ENCODE measurements at places on chromosomes 2 and 18. TPM values are rescaled to one million over a fixed set of nuclear protein-coding genes. Genes with fewer than 3 reads are reported as not detected.
A peak's percentile ranks its signal among the peaks of the same experiment; 100 is the strongest.

DNA sequence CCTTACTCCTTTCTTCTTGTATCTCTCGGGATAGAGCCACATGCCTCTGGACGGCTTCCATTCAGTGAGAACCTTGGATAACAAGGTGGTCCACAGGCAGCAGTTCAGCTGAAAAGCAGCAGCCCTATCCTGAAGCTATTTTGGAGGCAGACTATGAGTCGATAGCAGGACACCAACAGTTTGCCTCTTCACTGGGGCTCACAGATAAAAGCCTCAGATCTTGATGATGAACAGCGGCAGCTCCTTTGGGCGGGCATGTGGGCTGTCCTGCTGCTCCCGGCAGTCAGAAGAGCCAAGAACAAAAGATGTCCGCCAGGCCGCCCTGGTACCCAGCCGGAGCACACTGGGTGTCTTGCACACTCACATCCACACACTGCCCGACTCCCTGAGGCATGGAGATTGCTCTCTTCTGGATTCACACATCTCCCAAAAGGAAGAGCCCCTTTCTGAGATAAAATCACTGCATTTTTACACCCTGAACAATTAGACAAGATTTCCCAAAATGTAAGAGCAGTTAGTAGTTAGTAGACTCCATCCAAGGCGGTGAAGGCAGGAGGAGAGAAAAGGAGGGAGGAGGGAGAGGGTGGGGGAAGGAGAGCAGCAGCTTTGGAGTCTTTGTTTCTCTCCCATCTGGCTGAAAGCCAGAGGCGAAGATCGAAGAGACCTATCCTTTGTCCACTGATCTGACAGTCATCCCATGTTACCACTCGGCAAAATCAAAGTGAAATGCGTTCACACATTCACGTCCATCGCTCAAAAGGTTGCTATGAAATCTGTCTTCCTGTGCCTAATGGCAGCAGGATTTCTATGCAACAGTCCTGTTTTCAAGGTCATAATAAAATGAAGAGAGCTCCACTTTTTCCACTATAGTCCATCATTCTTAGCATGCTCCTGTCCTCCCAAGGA, 90.1 kb upstream of the KLF7 start:
- no peaks in the 10 kb centered on the region for H3K27me3 ChIP-seq
- no peak for DNase-seq
- no peak overlapping the region for H3K4me3 ChIP-seq
- no peaks in the 10 kb centered on the region for H3K36me3 ChIP-seq
- peaks cover 60% of the 10 kb centered on the region for H3K4me1 ChIP-seq
- H3K27ac ChIP-seq: no peak overlapping the region

- no peaks in the 10 kb centered on the region for H3K36me3 ChIP-seq
- H3K4me3 ChIP-seq: no peak overlapping the region
- peaks cover 7% of the 10 kb centered on the region for H3K4me1 ChIP-seq
Observed at GRCh38 chr2:226701052-226701451, 98.6 kb downstream of the IRS1 start.

DNA sequence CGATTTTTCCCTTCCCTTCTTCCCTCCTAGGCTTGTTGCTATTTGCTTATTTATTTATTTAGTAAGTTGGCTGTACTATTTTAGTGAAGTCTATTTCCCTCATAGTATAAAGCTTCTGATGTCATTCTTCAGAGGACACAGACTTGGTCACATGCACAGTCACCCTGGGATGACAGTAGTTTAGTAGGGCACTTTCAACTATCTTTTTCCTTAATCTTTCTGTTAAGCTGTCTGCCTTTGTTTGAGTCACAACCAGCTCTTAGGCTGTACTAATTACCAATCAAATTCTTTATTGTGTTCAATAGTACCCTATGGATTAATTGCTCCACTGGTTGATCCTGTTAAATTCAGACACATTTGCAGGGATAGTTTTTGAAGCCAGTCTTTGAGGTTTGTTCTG, 26.9 kb upstream of the RAB31 start:
- H3K4me1 ChIP-seq: peaks cover 32% of the 10 kb centered on the region
- DNase-seq: no peak
- H3K36me3 ChIP-seq: no peaks in the 10 kb centered on the region
- H3K27me3 ChIP-seq: no peaks in the 10 kb centered on the region
- H3K4me3 ChIP-seq: no peak overlapping the region

GRCh38 chr2:21317131-21317530, 193.4 kb downstream of the TDRD15 start:
- no peak overlapping the region for H3K27ac ChIP-seq
- no peaks in the 10 kb centered on the region for H3K4me1 ChIP-seq
- H3K27me3 ChIP-seq: no peaks in the 10 kb centered on the region
- no peaks in the 10 kb centered on the region for H3K36me3 ChIP-seq
- peak; percentile 6 for DNase-seq

DNA sequence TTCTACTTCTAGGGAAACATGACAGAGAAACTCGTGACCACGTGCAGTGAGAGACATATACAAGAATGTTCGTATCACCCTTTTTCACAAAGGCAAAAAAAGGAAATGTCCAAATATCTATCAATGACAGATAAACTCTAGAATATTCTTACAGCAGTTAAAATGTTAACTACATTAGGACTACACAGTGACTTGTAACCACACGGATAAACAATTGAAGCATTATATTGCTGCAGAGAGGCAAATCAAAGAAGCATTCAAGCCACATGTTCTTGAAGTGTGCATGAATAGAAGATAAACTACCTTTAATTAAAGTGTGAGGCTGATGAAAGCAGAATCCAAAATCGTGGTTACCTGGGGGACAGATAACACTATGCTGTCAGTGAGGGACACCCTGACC, 935.3 kb upstream of the KLHL29 start:
- H3K4me1 ChIP-seq: no peaks in the 10 kb centered on the region
- H3K27ac ChIP-seq: no peak overlapping the region
- no peaks in the 10 kb centered on the region for H3K36me3 ChIP-seq
- no peaks in the 10 kb centered on the region for H3K27me3 ChIP-seq
- H3K4me3 ChIP-seq: no peak overlapping the region
- no peak for DNase-seq

DNA sequence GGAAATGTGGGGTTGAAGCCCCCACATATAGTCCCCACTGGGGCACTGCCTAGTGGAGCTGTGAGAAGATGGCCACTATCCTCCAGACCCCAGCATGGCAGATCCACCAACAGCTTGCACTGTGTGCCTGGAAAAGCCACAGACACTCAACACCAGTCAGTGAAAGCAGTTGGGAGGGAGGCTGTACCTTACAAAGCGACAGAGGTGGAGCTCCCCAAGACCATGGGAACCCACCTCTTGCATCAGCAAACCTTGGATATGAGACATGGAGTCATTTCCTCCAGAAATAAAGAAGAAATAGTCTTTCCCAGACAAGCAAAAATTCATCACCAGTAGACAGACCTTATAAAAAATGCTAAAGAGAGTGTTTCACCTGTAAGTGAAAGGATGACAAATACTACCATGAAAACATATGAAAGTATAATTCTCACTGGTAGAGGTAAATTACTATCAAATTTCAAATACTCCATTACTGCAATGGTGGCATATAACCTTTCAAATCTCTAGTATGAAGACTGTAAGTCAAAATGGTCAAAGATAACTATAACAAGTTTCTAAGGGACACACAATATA, 152.6 kb upstream of the EPHA4 start:
- DNase-seq: no peak
- no peaks in the 10 kb centered on the region for H3K27me3 ChIP-seq
- no peaks in the 10 kb centered on the region for H3K4me1 ChIP-seq

- DNase-seq: no peak
- H3K4me3 ChIP-seq: no peak overlapping the region
- peaks cover 35% of the 10 kb centered on the region for H3K36me3 ChIP-seq
- H3K27me3 ChIP-seq: no peaks in the 10 kb centered on the region
- H3K27ac ChIP-seq: peak overlapping the region; percentile 25
Observed at GRCh38 chr2:9403924-9404323, 19.4 kb downstream of the ITGB1BP1 start.

GRCh38 chr18:55334875-55335274, 253.1 kb downstream of the TCF4 start:
- no peak for DNase-seq
- H3K27me3 ChIP-seq: no peaks in the 10 kb centered on the region
- no peaks in the 10 kb centered on the region for H3K36me3 ChIP-seq
- no peak overlapping the region for H3K4me3 ChIP-seq
- no peak overlapping the region for H3K27ac ChIP-seq

GRCh38 chr18:55744206-55744605, 156.2 kb upstream of the TCF4 start:
- no peaks in the 10 kb centered on the region for H3K36me3 ChIP-seq
- H3K27ac ChIP-seq: no peak overlapping the region
- no peak overlapping the region for H3K4me3 ChIP-seq
- no peaks in the 10 kb centered on the region for H3K4me1 ChIP-seq
- H3K27me3 ChIP-seq: no peaks in the 10 kb centered on the region
- DNase-seq: no peak

GRCh38 chr2:15745907-15746702, 154.4 kb downstream of the DDX1 start:
- peaks cover 59% of the 10 kb centered on the region for H3K27me3 ChIP-seq
- H3K36me3 ChIP-seq: no peaks in the 10 kb centered on the region
- H3K4me1 ChIP-seq: no peaks in the 10 kb centered on the region
- no peak overlapping the region for H3K4me3 ChIP-seq
- H3K27ac ChIP-seq: no peak overlapping the region
- DNase-seq: no peak

DNA sequence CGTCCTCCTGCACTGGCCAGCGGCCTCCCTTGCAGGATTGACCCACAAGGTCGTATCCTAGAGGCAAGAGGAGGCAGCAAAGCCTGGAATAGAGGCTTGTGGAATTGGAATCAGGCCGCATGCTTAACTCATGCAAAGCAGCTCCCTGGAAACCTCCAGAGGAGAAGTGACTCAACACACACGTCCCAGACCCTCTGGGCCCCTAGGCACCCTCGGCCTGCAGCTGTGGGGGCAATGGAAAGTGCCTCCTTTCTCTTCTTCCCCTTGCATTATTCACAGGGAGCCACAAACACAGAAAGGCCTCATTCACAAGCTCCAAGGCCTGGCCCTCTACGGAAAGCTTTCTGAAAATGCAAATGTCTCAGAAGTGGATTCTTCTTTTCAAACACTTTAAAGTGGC, 19.6 kb downstream of the SPATA3 start:
- peaks cover 26% of the 10 kb centered on the region for H3K4me1 ChIP-seq
- no peaks in the 10 kb centered on the region for H3K27me3 ChIP-seq
- no peak overlapping the region for H3K27ac ChIP-seq
- no peak overlapping the region for H3K4me3 ChIP-seq

- H3K27me3 ChIP-seq: peaks cover 63% of the 10 kb centered on the region
- no peaks in the 10 kb centered on the region for H3K4me1 ChIP-seq
- H3K27ac ChIP-seq: no peak overlapping the region
- no peak for DNase-seq
- no peaks in the 10 kb centered on the region for H3K36me3 ChIP-seq
- H3K4me3 ChIP-seq: no peak overlapping the region
Observed at GRCh38 chr18:79630281-79631095, 49.1 kb upstream of the CTDP1 start.

- H3K4me1 ChIP-seq: no peaks in the 10 kb centered on the region
- H3K36me3 ChIP-seq: no peaks in the 10 kb centered on the region
- no peaks in the 10 kb centered on the region for H3K27me3 ChIP-seq
- H3K4me3 ChIP-seq: no peak overlapping the region
Observed at GRCh38 chr2:183995632-183996031, 602.7 kb upstream of the ZNF804A start.

DNA sequence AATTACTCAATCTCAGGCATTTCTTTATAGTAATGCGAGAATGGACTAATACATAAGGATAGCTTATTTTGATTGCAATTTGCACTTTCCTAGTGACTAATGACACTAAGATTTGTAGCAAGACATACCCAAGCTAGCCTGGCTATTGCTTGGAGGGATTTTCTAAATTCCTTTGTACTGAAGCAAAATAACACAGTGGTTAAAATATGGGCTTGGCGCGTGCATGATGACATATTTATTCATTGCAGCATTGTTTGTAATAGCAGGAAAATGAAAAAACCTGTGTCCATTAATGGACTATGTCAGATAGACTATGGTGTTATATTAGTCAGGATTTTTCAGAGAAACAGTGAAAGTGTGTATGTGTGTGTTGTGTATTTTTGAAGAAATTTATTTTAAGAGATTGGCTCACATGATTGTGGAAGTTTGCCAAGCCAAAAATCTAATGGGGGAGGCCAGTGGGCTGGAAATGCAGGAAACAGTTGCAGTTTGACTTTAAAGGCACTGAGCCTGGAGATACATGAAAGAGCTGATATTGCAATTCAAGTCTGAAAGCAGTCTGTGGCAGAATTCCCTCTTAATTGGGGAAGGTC, 16.7 kb upstream of the LAPTM4A start:
- no peaks in the 10 kb centered on the region for H3K36me3 ChIP-seq
- DNase-seq: no peak
- no peak overlapping the region for H3K4me3 ChIP-seq
- peaks cover 84% of the 10 kb centered on the region for H3K4me1 ChIP-seq

- no peaks in the 10 kb centered on the region for H3K36me3 ChIP-seq
- no peak overlapping the region for H3K4me3 ChIP-seq
- no peak overlapping the region for H3K27ac ChIP-seq
- H3K27me3 ChIP-seq: peaks cover 33% of the 10 kb centered on the region
Observed at GRCh38 chr2:21037671-21038108, 6.2 kb downstream of the APOB start.

- H3K36me3 ChIP-seq: no peaks in the 10 kb centered on the region
- DNase-seq: no peak
- no peak overlapping the region for H3K4me3 ChIP-seq
Observed at GRCh38 chr2:226329180-226329579, 470.4 kb downstream of the IRS1 start.

DNA sequence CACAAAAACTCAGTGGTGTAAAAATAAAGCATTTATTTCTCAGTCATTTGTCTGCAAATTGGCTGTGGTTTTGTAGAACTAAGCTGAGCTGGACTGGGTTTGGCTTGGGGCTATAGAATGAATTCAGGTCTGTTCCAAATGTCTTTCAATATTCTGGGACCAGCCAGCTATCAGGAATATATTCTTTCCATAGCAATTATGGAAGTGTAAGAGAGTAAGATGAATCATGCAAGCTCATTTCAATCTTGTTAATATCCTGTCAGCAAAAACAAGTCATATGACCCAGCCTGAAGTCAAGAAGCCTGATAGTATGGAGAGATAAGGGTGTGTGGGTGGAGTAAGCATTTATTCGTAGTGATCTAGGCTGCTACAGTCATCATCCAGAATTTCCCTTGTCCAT, 481.0 kb upstream of the CDH2 start:
- no peak overlapping the region for H3K27ac ChIP-seq
- no peaks in the 10 kb centered on the region for H3K27me3 ChIP-seq
- no peak for DNase-seq
- H3K4me3 ChIP-seq: no peak overlapping the region
- no peaks in the 10 kb centered on the region for H3K4me1 ChIP-seq

DNA sequence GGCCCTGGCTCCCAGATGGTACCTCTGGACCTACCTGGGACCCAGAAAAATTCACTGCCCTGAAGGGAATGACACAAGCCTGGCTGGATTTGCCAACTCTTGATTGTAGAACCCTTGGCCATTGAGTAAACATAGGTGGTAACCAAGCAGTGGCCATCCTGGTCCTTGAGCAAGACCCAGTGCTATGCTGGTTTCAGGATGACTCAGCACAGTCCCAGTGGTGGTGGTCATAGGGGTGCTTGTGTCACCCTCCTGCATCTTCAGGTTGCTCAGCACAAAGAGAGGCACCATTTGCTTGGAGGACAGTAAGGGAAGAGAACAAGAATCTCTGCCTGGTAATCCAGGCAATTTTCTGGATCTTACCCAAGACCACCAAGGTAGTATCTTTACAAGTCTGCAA, 52.9 kb downstream of the UPP2 start:
- no peak overlapping the region for H3K27ac ChIP-seq
- no peaks in the 10 kb centered on the region for H3K27me3 ChIP-seq
- no peaks in the 10 kb centered on the region for H3K4me1 ChIP-seq
- no peak for DNase-seq
- H3K4me3 ChIP-seq: no peak overlapping the region

CRYGD gene
- total RNA-seq: not detected

C2orf66 gene
- not detected for total RNA-seq

GLS gene
- 66.4 TPM for total RNA-seq

CYTIP gene
- total RNA-seq: not detected

HOXD13 gene
- not detected for total RNA-seq

RGPD4 gene
- not detected for total RNA-seq

HTRA2 gene
- total RNA-seq: 23.2 TPM

NEU2 gene
- not detected for total RNA-seq
